ENCODE measurements at places on chromosomes 16 and 17.
A peak's percentile ranks its signal among the peaks of the same experiment; 100 is the strongest.

DNA sequence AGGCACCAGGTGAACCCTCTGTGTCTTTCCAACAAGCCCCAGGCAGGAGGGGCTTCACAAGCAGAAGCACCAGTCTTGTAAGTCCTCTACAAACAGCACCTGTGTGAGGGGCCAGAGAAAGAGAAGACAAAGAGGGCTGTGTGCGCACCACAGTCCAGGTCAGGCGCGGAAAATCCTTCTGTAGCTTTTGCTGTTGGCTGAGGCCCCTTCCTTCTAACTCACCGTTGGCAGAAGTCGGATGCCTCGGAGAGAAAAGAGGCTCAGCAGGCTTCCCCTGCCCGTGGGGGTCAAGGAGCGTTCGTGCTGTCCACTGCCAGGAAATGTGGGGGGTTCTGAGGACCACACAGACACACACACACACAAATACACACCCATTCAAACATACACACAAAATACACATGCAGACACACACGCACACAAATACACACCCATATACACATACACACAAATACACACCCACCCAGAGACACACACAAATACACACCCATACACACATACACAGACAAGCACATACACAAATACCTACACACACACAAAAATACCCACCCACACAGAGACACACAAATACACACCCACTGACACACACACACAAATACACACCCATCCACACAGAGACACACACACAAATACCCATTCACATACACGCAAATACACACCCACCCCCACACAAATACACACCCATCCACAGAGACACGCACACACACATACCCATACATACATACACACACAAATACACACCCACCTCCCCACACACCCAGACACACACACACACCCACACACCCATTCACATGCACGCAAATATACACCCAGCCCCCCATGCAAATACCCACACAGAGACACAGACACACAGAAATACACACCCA is 6.8 kb downstream of the ZG16B start:
- DNase-seq = no peak

- DNase-seq = no peak
Observed at GRCh38 chr17:17351901-17352781, 49.0 kb downstream of the NT5M start.

GRCh38 chr16:52618753-52619497 is 72.0 kb upstream of the TOX3 start:
- DNase-seq = no peak

DNA sequence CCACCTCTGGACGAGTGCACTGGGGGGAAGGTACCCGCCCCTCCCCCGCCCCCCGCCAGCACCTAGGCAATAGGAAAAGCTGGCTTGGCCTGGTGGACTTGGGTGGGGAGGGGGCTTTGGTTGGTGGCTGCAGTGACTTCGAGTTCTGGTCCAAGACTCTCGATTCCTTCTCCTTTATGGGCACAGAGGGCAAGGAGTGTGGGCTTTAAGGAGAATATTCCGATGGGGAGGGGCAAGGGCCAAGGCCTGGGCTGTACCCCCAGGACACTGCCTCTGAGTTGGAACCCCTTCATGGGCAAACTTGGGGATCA is 409 bp downstream of the ACSF2 start:
- no peak for DNase-seq

GRCh38 chr17:49402706-49403105 is 12.0 kb downstream of the PHB1 start:
- DNase-seq = no peak

DNA sequence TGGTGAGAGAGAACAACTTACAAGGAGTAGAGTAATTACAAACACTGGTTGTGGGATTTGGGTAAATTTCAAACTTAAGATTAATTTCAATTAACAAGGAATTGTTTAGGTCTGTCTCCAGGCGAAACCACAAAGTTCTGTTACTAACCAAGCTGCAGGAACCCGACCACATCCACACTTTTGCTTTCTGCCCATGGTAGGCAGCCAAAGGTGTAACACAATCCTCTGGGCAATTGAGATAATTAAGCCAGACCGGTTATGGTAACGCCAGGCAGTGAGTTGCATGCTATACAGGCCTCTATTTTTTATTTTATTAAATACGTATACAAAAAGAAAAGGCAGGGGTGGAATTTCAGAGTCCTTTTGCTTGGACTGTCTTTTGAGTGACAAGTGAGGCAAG is 12.0 kb downstream of the KCNJ2 start:
- no peak for DNase-seq

GRCh38 chr16:57447186-57447962 is at the start of the genes CIAPIN1 and COQ9:
Gene CIAPIN1 (minus strand): TSS chr16:57447385. CDS start chr16:57440928, 6,457 bp downstream.
Gene COQ9 (plus strand): TSS chr16:57447479. CDS start chr16:57447506, 27 bp downstream.
- peak; percentile 73 for DNase-seq

- DNase-seq = no peak
Observed at GRCh38 chr17:82012640-82013295, 9.9 kb downstream of the CENPX start.

GRCh38 chr16:69703638-69704037 is 22.7 kb downstream of the NQO1 start:
- no peak for DNase-seq

DNA sequence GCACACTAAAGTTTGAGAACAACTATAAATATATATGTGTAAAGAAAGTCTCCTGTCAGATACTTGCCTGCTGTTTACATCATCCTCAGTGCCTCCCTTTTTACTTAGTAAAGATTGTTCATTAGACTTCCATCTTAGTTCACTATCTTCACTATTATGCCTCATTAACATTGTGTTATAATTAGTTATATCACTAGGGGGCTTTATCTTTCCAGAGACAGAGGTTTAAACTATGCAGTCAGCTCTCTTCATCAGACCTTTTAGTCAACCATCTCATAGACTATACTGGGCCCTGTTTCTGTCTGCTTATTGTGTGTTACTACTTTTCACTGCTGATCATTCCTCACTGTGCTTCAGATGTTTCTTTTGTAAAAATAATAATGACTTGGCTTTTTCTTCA is 630.8 kb upstream of the KIF2B start:
- no peak for DNase-seq

DNA sequence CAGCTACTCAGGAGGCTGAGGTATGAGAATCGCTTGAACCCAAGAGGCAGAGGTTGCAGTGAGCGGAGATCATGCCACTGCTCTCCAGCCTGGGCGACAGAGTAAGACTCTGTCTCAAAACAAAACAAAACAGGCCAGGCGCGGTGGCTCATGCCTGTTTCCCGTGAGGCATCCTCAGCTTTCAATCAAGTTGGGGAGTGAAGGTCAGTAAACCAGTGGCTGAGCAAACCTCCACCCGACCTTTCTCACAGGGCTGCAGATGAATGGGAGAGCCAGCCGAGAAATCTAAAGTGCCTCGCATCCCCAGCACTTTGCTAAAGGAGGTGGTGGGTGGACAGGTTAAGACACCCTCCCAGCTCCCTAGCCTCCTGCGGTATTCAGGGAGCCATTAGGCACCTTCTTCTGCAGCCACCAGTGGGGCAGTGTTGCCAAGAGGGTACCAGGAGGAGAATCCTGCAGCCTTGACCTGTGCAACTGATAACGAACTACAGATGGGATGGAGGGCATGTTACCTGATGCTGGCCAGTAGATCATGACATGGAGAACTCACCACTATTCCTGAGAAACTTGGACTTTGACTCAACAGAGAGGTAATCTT is 59.0 kb downstream of the KPNA2 start:
- DNase-seq = no peak

DNA sequence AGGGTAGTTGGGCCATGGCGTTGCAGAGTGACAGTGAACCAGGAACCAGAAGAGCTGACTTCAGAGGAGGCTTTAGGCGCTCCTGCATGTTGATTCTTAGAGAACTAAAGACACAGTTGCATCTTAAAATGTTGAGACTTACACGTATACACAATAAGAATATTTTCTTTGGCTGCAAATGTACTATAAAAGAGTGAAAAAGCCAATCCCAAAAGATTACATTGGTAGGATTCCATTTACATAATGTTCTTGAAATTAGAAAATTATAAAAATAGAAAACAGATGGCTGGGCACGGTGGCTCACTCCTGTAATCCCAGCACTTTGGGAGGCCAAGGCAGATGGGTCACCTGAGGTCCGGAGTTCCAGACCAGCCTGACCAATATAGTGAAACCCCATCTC is 738.8 kb downstream of the WWOX start:
- DNase-seq = no peak

DNA sequence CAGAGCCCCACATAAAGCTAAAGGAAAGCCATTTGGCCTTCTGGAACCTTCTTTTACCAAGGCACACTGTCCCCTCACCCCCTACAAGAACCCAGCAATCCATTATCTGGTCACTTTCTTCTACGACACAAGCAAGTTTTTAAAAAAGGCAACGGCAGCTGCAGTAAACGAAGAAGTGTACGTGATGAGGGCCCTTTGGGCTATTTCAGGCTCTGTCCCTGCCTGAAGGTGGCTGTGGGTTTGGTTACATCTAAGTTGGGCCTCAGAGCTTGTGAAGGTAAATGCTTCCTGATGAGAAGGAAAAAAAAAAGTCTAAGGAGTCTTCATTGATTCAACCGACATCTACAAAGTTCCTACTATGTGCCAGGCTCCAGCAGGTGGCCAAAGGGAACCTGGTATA is 35.4 kb downstream of the XYLT1 start:
- no peak for DNase-seq

- no peak for DNase-seq
Observed at GRCh38 chr17:56903560-56903959, 10.3 kb downstream of the TRIM25 start.

GRCh38 chr16:50246299-50247122 is 19.8 kb upstream of the ADCY7 start:
- DNase-seq = no peak

GRCh38 chr17:17837380-17837821 is 615 bp upstream of the SREBF1 start:
- no peak for DNase-seq

GRCh38 chr17:76499267-76499667 is 2.0 kb downstream of the RHBDF2 start:
- DNase-seq = no peak

- DNase-seq = no peak
Observed at GRCh38 chr16:54289242-54289944, 2.8 kb upstream of the IRX3 start.

GRCh38 chr17:65527381-65527780 is 34.1 kb downstream of the AXIN2 start:
- DNase-seq = no peak

- DNase-seq = no peak
Observed at GRCh38 chr17:45739786-45740185, 44.3 kb upstream of the CRHR1 start.

GRCh38 chr17:28702026-28702751 is 9.5 kb downstream of the PROCA1 start:
- no peak for DNase-seq
